ENCODE measurements at places on chromosomes 3 and 15. TPM values are rescaled to one million over a fixed set of nuclear protein-coding genes. Genes with fewer than 3 reads are reported as not detected.

The FGF12 gene
- total RNA-seq: not detected

The TNFAIP8L3 gene
- total RNA-seq: not detected

The IL17RE gene
- total RNA-seq: 0.24 TPM

The MYNN gene
- 19.1 TPM for total RNA-seq

The SMC4 gene
- 37.4 TPM for total RNA-seq

The SLC7A14 gene
- not detected for total RNA-seq

The PYGO1 gene
- total RNA-seq: not detected
